ENCODE measurements at places on chromosomes 7 and 10.

GRCh38 chr10:84401854-84402611 lies 73.6 kb downstream of the CCSER2 start:
- DNase-seq = no peak

DNA sequence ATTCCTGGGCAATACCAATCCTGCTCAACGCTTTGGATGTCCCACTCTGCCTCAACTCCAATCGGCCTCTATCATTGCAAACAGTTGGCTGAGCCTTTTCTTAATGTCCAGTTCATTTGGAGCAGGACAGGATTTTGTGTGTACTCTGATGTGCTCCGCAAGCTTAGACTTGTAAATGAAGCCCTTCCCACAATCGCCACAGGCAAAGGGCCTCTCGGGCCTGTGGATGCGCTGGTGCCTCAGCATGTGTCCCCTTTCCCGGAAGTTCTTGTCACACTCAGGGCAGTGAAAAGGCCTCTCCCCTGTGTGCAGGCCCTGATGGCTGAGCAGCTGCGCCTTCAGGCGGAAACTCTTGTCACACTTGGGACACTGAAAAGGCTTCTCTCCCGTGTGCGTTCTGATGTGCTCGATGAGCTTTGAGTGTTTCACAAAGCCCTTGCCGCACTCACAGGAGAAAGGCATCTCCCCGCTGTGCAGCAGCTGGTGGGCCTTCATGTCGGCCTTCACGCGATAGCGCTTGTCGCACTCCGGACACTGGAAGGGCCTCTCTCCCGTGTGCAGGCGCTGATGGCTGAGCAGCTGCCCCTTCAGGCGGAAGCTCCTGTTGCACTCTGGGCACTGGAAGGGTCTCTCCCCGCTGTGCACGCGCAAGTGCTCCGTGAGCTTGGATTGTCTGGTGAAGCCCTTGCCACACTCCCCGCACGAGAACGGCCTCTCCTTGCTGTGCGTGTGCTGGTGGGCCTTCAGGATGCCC lies 20.0 kb downstream of the ZNF786 start:
- no peak for DNase-seq

DNA sequence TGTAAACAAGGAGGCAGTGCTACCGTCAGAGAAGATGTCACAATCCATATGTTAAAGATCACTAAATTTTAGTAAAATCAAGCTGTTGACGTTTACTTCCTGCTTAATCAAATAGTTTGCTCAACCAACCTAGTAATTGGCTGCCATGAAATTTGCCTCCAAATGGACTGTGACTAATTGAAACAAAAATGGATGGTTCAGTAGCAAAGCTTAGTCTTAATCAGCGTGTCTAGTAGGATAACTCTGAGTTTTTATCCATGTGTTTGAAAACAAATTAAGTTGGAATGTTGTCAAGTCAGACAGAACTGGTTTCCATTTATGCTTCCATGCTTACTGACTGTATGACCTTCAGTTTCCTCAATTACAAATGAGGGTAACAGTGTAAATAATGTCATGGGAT lies 1456.7 kb upstream of the CELF2 start:
- DNase-seq = no peak

DNA sequence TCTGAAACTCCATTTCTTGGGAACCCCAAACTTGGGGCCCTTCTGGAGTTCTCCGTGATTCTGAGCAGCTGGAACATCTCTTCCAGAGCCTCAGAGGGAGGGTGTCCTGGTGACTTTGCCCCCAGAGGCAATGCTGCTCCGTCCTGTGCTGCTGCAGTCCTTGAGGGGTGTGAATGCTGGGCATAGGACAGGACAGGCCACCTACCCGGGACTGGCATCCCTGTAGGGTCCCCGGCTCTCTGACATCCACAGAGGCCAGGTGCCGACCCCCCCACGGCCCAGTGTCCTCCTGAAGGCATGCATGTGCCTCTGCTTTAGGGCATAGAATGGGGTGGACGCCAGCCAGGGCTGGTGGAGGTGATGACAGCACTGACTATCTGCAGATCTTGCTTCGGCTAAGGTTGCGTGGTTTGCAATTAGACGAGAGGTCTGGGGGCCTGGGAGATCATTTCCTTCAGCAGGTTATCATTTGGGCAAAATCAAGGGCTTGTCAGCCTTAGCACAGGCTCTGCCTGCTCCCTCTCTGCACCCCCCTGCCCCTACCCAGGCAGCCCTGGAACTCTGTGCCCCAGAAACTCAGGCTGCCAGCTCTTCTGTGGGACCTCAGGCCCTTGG lies 136.9 kb upstream of the GPR26 start:
- DNase-seq = no peak

- no peak for DNase-seq
Observed at GRCh38 chr10:112151524-112152039, 32.0 kb downstream of the GPAM start.

DNA sequence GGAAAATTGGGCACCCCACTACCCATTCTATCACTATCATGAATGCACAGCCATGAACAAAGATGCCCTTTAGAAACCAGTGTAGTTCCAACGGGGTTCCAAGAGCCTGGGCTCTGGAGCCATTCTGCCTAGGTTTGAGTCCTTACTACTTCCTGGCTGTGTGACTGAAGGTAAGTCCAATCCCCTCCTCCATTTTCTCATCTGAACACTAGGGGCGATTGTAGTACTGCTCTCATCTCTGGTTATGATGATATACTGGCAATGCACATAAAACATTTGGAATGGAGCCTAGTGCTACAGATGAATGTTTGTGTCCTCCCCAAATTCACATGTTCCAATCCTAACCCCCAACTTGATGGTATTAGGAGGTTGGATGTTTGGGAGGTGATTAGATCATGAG lies 28.1 kb upstream of the CDH23 start:
- no peak for DNase-seq

GRCh38 chr10:70907637-70908405 lies 19.5 kb upstream of the PCBD1 start:
- no peak for DNase-seq

GRCh38 chr7:115056019-115056418 lies 134.1 kb downstream of the MDFIC start:
- no peak for DNase-seq

GRCh38 chr7:28280516-28280915 lies 99.9 kb upstream of the JAZF1 start:
- DNase-seq = no peak

GRCh38 chr7:156618780-156619367 lies 21.7 kb upstream of the RNF32 start:
- DNase-seq = no peak

DNA sequence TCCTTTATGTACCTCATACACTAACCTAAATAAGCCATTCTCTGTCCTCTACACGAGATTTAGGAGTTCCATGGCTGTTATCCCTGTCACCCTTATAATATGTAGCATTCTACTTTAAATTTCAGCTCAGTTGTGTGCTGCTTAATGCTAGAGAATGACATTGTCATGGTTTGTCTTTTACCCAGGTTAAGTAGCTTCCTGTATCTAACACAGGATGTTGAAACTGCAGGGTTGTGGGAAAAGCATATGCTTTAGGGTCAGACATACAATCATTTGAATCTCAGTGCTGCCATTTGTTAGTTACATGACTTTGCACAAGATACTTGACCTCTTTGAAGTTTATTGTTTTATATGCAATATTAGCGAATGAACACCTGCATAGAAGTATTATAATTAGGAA lies 235.1 kb upstream of the CACNA2D1 start:
- no peak for DNase-seq

GRCh38 chr7:157116762-157117161 lies 22.0 kb upstream of the UBE3C start:
- DNase-seq = no peak

DNA sequence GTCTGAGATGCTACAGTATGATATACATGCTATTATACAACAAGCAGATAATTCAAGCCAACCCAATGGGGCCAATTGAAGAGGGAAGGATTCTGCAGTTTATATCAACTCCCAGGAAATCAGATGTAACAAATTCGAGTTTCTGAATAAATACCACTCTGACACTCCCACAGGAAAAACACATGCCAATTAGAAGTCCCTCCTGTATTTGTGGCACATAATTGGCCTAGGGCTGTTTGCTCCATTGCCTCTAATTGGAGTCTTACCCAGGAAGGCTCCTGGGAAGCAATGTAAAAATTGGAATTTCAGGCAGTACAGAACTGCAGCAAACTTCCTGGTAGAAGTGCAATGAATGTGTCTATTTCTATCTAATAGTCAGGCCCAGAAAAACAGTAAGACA lies 4.7 kb downstream of the PPA1 start:
- DNase-seq = no peak

DNA sequence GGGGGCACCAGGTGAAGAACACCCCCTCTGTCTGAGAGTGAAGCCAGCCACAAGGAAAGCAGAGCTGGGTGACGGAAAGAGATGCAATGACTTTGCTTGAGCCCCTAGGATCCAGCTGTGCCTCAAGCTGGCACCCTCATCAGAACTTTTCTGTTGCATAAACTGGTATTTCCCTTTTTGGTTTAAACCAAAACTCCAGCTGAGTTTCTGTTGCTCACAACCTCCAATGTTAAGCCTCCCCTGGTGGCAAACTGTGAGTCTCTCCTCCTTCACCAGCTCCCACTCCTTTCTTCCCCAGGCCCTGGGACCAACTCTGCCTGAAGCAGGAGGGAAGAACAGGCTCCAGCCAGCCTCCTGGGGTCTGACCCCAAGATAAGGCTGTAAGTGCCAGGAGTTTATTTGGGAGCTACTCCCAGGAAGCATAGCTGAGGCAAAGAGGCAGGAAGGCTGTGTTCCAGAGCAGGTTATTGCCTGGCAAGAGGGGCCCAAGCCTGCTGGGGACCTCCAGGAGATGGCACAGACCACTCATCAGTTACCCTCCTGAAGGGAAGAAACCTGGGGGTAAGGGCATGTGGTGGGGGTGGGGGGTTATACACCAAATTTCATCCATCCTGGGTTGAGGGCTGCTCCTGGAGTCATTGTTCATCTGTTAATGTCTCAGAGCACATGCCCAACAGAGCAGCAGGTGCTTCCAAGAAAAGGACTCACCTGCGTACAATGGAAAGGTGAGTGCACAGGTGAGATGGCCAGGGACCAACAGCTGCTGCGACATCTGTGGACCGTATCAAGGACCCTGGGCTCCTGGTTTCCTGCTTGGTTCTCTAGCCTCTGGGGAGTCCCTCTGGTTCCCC lies 73.3 kb upstream of the NANOS1 start:
- no peak for DNase-seq

DNA sequence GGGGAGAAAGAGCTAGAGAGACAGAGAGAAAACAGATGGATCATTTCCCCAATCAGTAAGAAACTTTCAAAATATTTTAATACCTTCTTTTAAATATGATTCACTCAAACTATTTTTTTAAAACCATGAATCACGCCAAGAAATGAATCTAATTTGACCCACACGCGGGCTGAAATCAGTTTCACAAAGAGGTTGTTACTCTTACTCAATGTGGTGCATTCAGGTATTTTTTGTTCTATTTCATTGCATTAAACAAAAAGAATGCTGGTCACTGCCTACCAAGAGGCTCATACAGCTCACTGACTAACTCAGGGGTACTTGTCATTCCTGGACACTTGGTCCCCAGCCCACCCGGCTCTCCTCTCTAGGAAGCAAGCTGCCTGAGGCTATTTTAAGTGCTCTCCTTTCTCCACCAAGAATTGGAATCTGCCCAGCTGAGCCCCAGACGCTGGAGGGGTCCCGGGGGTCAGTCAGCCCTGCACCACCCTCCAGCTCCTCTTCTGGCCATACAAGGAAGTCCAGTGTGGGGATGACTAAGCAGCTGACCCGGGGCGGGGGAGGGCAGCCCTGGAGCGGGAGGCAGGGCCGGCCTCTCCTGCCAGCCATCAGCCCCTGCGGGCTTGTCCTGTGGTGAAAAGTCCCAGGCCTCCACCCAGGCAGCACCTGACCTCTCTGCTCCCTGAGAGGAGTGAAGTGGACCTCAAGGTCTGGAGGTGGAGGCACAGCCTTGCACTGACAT lies 21.7 kb upstream of the PFKP start:
- no peak for DNase-seq

DNA sequence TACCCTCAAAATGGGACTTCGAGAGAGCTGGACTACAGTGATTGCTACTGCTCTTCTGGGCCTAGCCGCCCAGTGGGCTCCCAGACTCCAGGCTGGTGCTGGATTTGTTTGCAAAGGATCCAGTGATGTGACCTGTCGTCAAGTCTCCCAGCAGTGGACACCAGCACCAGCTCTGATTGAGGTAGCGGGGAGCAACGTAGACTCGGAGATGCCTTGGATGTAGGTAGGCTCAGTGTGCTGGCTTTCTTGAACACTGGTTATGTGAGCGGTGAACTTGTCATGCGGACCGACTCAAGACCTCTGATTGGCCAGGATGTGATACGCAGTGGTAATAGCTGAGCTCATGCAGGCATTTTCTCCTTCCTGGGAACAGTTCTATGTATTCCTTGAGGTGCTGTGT lies 19.4 kb downstream of the AKR1C2 start:
- no peak for DNase-seq
